ENCODE measurements at places on chromosomes 13 and 19. TPM values are rescaled to one million over a fixed set of nuclear protein-coding genes. Genes with fewer than 3 reads are reported as not detected.

DNA sequence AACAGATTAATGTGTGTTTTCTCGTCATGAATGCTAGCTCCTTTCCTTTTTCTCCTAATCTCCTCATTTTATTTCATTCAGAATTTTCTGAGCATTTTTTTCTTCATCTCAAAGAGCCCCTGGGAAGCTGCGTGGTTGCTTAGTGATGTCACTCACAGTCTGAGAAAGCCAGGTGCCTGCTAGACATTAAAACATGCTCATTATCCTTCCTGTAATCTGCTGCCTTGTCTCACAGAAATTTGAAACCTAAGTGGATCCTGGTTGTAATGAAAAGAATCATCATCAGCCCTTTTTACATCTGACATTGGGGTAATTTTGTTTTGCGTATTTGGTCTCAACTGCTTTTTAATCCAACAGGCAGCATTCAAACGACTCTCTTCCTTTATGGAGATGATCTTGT lies 108.2 kb upstream of the RNF113B start:
- DNase-seq, result no peak

DNA sequence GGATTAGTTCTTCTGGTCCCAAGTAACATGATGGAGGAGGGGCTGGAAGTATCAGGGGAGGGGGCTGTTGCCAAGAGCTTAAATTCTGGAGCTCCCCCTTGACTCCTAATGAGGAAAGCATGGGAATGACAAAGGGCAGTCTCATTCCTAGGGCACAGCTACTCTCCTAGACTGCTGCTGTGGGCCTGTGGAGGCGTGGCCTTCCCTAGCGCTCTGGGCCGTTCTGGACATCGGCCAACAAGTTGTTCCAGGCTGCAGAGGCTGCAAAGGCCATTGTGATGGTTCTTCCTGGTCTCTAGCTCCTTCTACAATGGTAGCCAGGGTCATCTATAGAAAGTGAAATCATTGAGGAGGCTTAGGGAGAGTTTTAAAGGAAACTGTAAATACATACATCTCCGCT lies 916.6 kb downstream of the DIAPH3 start:
- DNase-seq, result no peak

- DNase-seq, result no peak
Measured at GRCh38 chr13:89052699-89053098, 1381.5 kb downstream of the SLITRK5 start.

DNA sequence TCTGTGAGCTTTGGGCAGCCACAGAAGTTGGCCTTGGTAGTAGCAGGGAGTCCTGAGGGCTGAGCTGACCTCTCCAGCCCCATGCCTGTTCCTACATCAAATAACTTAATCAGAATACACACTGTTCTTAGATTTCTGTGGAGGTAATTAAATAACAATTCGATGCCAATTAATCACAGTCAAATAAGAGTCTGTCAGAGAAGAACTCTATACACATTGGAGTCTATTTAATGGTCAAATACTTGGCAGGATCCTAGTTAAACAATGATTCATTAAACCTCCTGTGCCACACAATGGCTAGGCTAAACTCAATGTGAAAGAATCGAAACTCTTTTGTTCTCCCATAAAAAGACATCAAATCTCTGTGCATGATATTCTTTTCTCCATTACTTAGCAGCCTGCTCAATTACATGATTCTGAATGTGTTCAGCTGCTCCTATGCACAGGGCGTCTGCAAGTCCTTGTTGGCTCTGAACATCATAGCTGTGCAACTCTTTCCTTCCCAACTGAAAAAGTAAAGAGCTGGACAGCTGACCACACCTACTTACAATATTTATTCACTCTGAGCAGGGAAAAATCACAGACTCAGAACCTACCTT lies 173.1 kb downstream of the ABCC4 start:
- no peak for DNase-seq

DNA sequence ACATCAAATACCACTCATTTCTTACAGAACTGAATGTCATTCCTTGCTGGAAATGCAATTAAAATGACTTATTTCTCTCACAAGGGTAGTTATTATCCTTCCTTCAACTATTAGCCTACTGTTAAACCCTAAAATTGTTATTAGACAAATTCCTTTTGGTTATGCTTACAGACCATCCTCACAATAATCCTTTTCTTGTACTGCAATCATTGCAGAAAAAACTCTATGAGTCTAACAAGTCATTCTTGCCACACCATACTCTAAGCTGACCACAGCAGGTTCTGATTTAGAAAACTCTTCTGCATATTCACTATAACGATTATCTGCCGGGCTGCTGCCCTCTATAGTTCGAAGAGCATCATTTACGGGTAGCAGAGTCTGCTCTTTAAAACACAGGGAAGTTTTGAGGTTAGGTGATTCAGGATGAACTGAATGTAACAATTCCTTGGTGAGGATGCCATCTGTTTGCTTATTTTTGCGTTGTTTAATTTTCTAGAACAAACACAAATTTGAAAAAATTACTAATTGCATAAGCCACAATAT lies 38.2 kb downstream of the MTMR6 start:
- DNase-seq, result peak; percentile 24

- no peak for DNase-seq
Measured at GRCh38 chr13:40433577-40433976, 232.9 kb downstream of the FOXO1 start.

ACP7 gene
- polyA plus RNA-seq, result 0.38 TPM

IRGQ gene
- polyA plus RNA-seq, result 16.2 TPM

TEX29 gene
- 0.42 TPM for polyA plus RNA-seq

All from renal cortex interstitium (tissue), 15 donors.